ENCODE measurements at places on chromosomes 4 and X.

GRCh38 chr4:2599304-2599654 is 62.8 kb downstream of the FAM193A start:
- DNase-seq: no peak

DNA sequence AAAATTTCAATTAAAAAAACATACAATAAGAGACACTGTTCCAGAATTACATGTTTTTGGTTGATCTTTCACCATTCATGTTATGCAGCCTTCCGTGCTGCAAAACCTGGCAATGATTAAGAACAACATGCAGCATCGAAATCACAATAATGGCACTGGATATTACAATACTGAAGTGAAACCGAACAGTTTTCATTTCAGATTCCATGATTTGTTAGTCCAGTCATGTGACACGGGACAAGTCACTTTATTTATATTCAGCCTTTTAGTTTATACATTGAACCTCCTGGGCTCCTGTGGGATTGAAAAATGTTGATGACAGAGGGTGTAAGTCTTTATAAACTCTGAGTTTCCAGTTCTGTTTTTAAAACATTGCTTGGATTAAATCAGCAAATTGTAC is 142.5 kb upstream of the TTC29 start:
- DNase-seq: no peak

DNA sequence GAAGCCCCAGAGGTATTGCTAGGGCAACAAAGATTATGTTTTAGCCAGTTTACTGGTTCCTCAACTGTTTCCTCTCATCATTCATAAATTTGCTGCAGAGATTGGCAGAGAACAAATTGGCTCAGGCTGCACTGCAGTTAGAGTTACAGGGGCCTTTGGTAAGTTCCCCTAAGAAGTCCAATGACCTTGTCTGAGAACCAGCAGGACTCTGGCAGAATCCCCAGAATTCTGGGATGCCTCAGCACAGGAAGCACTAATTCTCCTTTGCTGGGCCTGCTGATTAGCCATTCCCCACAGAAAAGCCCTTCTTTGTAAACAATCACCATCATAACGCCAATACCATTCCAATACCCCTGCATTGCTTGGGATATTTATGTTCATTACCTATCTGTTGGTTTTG is 151.3 kb downstream of the USP46 start:
- DNase-seq: no peak

DNA sequence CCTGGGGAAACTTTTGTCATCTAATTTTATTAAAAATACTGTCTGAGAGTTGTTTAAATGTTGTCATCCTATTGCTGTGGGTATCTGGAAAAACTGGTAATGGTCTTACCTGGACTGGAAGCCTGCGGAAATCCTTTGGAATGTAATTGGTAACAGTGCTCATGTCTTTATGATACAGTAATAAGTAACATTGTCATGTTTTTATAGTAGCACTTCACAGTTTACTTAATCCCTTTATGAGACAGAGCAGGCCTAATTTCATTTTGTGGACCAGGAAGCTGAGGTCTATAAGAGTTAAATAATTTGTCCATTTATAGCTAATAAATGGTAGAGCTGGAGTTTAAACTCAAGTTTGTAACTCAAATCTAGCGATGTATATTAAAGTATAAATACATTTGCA is 88.3 kb downstream of the TRAPPC11 start:
- no peak for DNase-seq

DNA sequence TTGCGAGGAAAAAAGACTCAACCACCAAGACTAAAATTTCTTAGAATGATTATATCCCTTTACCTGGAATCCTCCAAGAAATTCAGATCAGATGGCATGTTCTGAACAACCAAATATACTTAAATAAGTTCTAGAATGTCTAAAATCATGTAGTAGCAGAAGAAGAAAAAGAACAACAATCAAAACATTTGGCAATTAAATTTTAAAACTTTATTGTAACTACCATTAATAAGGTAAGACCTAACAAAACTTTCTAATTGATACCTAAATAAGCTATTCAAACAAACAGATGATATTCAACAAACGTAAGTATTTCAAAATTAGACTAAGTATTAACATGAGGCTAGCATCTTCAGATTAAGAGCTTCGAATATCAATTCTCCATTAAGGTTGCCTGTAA is 4.3 kb downstream of the THOC2 start:
- DNase-seq: no peak

- DNase-seq: no peak
These were observed 5.8 kb downstream of the CNKSR2 start for GRCh38 chrX:21379991-21380390.

DNA sequence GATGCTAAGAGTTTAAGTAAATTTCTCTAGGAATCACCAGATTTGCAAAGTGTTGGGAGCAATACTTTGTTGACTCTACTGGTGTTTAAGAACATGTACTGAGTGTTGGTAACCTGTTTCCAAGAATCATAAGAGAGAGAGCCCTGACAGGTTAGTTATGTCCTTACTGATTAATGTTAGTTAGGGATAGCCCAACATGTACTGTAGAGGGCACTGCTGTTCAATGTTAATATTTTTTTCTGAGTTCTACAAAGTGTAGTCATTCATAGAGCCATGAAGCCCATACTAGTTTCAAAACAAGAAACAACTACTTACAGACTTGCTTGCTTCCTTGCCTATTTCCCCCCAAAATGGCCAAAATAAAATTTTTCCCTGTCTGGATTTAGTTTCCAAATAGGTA is 11.9 kb downstream of the TMPRSS11D start:
- no peak for DNase-seq

GRCh38 chr4:171221181-171221580 is 592.0 kb upstream of the GALNTL6 start:
- DNase-seq: no peak
